ENCODE measurements at places on chromosomes 6 and 20.

- DNase-seq = no peak
These were observed 604.4 kb upstream of the NOX3 start for GRCh38 chr6:156060013-156060412.

GRCh38 chr6:128494440-128494839 is 26.0 kb downstream of the PTPRK start:
- DNase-seq = no peak

DNA sequence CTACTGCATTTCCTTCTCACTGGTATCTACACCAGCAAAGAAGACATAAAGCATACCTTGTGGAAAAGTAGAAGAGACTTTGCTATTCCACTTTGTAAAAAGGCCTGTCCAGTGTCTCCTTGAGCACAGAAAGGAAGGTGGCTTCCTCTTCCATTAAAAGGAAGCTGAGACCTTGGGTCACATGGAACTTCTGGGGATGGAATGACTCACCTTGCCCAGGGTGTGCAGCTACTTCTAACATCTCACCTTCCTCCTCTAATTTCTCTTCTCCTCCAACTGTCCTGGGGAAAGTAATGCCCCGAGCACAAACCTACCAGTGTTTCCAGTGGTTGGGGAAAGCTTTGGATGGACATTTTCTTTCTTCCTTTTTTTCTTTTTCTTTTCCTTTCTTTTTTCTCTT is 848.8 kb upstream of the MAP3K7 start:
- DNase-seq = no peak

GRCh38 chr20:33606118-33606771 is 55.9 kb upstream of the C20orf144 start:
- DNase-seq = no peak

- no peak for DNase-seq
These were observed 1516.4 kb upstream of the DEFB115 start for GRCh38 chr20:29740951-29741593.

GRCh38 chr6:110414669-110415068 is 706 bp downstream of the DDO start:
- DNase-seq = no peak

GRCh38 chr6:93120154-93120742 is 299.1 kb downstream of the EPHA7 start:
- no peak for DNase-seq

DNA sequence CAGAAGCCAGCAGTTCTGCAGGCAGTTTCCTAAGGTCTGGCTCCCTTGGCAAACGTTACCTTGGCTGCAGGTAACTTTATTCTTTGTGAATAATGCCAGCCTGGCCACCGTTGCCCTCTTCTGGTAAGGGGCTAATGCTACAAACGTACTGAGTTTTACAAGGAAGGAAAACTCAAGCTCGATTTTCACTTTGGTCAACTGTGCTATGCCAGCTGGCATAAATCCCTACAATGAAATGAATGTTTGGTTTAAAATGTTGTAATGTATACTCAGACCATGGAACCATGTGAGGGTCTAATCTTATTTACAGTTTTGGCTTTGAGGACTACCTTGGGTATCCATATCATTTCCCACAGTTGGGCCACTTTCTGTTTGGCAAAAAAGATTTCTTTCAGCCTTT is 101.4 kb downstream of the SLX4IP start:
- DNase-seq = peak; percentile 58

DNA sequence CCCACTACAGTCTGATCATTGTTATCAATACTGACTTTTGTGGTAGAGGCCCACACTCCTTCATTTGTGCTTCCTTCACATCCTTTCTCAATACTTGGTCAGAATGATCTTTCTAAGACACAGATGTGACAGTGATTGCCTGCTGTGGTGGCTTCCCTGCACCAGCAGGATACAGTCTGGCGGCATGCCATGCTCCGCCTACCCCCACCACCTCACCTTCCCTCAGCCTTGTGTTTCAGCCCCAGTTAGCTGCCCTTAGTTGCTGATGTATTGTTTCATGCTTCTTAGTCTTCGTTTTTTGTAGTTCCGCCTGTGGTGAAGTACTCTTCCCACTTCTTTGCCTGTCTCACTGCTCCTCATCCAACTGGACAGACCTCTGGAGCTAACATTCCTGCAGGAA is 10.9 kb downstream of the LRRC1 start:
- no peak for DNase-seq

GRCh38 chr6:154156135-154156896 is 117.3 kb downstream of the OPRM1 start:
- DNase-seq = peak; percentile 26

GRCh38 chr6:43123461-43124314 is 47.4 kb upstream of the SRF start:
- no peak for DNase-seq

DNA sequence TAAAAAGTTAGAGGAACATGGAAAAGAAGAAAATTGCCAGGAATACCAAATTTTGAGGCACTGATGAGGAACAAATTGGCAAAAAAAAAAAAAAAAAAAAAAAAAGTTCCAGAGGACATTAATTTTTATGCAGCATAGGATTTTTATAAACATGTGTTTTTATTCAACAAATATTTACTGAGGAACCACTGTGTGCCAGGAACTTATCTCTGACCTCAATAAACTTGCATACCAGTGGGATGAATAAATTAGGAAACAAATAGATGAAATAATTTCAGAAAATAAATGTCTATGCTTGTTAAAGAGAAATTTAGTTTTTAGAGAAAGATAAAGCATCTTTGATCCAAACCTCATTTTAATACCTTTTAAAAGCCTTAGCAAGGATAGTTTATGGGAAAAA is 175.1 kb downstream of the PDE10A start:
- no peak for DNase-seq

GRCh38 chr6:118746825-118747174 is 95.4 kb upstream of the CEP85L start:
- no peak for DNase-seq

- DNase-seq = no peak
These were observed 100.3 kb downstream of the ARHGAP18 start for GRCh38 chr6:129609635-129610034.

DNA sequence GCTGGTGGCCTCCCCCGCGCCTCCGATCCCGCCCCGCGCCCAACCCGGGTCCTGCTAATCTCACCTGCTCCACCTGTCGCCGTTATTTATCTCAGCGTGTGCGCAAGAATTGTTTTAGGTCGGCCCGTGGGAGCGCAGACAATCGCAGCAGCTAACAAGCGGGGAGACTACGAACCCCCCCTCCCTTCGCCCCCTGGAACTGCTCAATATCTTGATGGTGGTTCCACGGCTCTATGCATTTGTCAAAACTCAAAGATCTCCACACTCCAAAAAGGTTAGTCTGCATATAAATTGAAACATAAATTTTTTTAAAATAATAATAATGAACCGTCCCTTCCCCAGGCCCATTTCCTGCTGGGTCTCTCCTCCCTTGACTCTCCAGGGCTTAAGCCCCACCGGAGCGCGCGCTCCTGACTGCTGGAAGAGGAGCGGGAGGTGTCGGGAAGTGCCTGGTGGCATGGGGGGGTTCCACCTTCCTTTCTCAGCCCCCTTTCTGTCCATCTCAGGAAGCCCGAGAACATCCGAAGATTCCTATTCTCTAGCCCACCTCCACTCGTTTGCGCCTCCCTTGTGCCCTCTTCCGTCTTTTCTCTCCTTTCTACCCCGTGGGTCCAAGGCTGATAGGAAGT is 1.6 kb upstream of the MDGA1 start:
- DNase-seq = peak; percentile 52

- DNase-seq = no peak
These were observed 118.7 kb upstream of the SLC22A16 start for GRCh38 chr6:110595112-110595511.

GRCh38 chr6:33749401-33749800 is 2.7 kb upstream of the IP6K3 start:
- no peak for DNase-seq

DNA sequence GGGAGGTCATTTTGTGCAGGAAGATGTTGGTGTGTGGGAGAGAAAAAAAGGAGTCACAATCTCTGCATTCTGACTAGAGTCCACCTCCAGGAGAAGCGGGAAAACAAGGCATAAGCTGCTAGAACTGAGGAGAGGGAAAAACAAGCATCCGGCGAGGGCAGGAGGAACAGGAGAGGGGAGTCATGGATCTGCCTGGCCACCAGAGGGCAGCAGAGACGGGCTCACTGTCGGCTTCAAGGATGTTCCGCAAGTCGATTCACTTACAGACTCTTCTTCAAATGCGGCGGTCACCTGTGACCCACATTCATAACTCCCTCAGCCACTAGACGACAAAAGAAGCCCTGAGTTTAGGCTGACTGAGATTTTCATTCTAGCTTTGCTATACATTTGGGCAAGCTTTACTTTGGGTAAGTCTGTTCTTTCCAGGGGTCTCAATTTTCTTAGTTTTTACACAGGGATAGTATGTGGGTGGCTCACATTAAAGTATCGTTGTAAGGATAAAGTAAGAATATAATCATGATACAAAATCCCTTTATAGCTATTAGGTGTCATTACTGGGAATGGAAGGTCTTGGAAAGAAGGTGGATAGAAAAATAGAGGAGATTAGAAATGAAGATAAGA is 6.6 kb upstream of the BTNL2 start:
- peak; percentile 60 for DNase-seq

GRCh38 chr6:168884646-168885086 is 369.0 kb downstream of the THBS2 start:
- DNase-seq = peak; percentile 40

- DNase-seq = no peak
These were observed 185.7 kb downstream of the EYA2 start for GRCh38 chr20:47080365-47080764.

GRCh38 chr6:139243536-139243935 is 48.3 kb downstream of the TXLNB start:
- DNase-seq = no peak

GRCh38 chr6:106614166-106614565 is 15.1 kb downstream of the RTN4IP1 start:
- DNase-seq = no peak

GRCh38 chr20:856361-856775 is 22.9 kb downstream of the FAM110A start:
- DNase-seq = peak; percentile 99

- no peak for DNase-seq
These were observed 262.1 kb upstream of the ADGRB3 start for GRCh38 chr6:68372991-68373390.

- no peak for DNase-seq
These were observed 196.9 kb downstream of the TMEM242 start for GRCh38 chr6:157126183-157127098.
